ENCODE measurements at places on chromosomes 6 and 20.

GRCh38 chr6:119938752-119939151 lies 589.2 kb upstream of the MAN1A1 start:
- no peak for DNase-seq

DNA sequence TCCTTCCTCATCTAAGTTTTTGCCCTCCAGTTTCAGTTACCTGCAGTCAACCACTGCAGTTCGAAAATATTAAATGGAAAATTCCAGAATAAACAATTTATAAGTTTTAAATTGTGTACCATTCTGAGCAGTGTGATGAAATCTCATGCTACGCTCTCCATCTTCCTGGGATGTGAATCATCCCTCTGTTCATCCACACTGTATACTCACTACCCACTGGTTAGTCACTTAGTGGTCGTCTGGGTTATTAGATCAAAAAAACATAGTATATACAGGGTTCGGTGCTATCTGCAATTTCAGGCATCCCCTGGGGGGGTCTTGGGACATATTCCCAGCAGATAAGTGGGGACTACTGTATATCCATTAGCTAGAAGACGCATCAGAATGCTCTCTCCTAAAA lies 151.9 kb upstream of the SLC22A16 start:
- DNase-seq: no peak

DNA sequence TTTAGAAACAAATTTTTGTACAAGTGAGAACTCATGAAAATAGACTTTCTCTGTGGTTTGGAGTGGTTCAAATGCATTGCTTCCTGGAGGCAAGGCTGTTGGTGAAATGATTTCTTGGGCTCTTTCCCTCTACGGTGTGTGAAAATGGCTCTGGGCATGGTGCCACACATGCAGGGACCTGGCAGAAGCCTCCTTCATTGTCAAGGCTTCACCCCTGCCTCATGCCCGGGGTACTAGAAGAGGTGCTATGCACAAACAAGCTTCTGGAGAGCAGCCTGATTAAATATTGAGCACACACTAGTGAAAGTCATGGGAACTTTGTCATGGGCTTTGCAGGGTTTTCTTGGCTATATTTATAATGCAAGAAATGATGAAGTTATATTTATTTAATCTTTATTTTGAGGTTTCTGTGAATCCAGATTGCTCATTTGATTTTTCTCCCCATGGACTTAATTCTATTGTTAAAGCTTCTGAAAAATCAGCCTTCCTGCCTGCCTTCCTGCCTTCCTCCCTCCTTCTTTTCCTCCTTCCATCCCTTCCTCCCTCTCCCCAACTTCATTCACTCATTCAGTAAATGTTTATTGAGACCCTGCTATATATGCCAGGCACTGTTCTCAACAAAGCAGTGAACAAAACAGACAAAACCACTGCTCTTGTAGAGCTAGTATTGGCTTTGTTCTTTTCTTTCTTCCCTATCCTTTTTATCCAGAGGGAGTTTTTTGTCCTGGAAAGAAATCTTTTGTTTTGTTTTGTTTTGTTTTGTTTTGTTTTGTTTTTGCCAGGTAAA lies 21.0 kb downstream of the C6orf89 start:
- DNase-seq: no peak

DNA sequence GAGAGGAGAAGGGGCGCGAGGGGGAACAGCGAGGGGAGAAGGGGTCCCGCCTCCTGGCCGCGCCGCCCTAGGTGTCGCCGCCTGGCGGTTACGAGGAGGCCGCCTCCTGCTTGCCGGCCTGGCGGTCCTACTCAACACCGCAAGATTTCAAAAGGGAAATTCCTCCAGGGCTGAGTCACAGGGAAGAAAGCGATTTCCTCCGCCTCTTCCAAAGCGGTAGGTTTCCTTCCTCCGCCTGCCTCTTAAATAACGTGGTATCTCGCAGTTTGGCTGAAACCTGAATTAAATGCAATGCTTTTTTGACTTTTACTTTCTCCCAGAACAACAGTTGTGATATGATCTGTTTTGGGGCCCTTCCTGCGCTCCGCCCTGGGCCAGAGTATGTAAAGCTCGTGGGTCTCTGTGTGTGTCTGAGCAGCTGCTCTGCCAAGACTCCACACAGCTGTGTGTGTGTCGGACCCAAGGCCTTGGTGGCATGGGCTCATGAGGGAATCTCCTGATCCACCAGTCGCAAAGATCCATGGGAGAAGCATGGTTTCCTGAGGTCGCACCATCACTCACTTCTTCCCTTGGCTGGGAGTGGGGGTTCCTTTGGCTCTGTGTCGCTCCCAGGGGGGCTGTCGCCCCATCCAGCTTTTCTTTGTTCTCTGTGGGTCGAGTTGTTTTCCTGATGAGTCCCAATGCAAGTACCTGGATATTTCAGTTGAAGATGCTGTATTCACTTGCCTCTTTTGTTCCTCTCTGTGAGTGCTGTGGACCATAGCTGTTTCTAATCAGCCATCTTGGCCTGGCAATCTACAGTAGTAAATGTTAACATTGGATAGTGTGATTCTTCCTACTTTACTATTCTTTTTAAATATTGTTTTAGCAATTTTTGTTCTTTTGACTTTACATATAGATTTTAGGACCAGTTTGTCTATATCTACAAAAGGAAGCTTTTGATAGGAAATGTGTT lies 31.6 kb upstream of the NOTCH4 start:
- DNase-seq: peak; percentile 17

GRCh38 chr20:62068997-62069396 lies 3.3 kb upstream of the TAF4 start:
- no peak for DNase-seq

- DNase-seq: no peak
Observed at GRCh38 chr6:1426416-1426815, 37.0 kb downstream of the FOXF2 start.

DNA sequence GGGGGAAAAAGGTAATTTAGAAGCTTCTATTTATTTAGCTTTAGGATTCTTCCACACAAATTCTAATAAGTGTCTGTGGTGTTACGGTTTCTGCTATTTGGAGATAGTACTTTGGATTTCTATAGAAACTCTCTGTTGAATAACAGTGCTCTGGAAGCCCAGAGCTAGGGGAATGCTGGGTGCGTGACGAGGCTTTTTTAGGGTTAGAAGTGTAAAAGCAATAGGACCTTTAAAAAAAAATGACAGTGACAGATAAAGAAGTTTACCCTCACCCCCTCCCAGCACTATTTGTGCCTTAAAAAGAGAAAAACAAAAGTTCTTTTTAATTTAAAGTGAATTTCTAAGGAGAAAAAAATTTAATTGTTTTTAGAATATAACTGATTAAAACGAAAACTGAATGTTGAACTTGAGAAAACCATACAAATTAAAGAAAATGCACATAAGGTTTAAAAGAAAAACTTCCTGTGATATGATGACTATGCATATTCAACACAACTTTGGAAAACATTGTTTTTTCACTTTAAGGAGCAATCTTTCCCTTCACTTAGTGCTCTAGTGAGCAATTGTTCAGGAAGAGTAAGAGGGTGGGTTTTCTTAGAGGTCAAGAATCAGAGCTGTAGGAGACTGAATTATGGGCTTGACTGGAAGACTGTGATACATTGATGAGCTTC lies 89.6 kb upstream of the RIPOR2 start:
- DNase-seq: no peak

DNA sequence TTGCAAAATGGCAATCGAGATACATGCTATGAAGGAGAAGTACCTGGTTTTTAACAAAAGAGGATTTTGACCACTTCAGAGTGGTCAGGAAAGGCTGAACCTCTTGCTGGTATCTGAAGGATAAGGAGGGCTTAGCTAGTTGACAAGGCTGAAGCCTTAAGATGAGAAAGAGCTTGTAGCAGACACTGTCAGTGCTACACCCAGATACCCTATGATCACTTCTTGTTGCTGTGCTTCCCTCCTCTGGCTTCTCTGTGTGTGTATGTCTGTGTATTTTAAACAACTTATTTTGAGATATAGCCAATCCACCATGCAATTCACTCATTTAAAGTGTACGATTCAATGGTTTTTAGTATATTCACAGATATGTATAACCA lies 38.9 kb upstream of the TGM2 start:
- DNase-seq: no peak

GRCh38 chr20:45470262-45470931 lies 844 bp downstream of the WFDC2 start:
- peak; percentile 5 for DNase-seq

- DNase-seq: no peak
Observed at GRCh38 chr6:165404697-165405096, 95.3 kb upstream of the C6orf118 start.

- no peak for DNase-seq
Observed at GRCh38 chr20:49318091-49318429, 40.2 kb upstream of the ZNFX1 start.

DNA sequence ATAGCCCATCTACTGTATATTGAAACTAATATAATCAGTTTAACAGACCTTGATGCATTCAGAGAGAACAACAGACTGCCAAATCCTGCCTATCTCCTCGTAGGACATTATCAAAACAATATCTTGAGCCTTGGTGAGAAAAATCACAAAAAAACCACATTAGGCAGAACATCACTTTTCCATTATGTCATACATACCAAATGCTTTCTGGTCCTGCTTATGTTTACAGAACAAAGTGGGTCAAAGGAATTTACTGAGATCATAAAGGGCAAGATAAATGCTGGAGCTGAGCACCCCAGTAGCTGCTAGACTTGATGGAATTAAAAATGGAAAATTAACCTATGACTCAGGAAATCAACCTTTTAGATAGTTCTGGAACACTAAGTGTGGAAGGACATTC lies 195.3 kb upstream of the KCNK16 start:
- DNase-seq: no peak

DNA sequence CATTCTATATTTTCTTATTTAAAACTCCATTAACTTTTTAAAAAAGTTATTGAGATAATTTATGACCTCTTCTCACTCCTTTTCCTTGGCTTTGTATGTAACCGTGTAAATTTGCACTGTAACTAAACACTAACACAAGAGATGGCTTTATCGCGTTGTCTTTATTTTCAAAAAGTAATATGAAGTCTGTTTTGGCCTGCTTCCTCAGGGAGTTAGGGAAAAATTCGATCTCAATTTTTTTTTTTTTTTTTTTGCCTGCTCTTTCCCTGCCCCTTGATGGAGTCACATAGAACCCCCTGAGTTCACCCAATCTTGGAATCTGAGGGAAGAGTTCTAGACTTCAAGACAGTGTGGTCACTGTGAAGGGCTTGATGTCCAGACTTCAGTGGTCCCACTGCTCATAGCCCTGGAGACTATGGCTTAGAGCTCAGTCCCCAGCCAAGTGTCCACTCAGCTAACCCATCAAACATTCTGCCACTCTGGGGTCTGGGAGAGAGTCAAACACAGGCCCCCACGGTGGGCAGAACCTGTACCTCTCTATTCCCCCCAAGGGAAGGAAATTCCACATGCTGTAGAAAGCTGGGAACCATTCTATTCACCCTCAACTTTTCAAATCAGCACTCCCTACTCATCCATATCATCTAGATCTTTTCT lies 15.7 kb upstream of the TBC1D22B start:
- no peak for DNase-seq

- peak; percentile 36 for DNase-seq
Observed at GRCh38 chr20:33291830-33292355, 8.9 kb downstream of the BPIFB1 start.

DNA sequence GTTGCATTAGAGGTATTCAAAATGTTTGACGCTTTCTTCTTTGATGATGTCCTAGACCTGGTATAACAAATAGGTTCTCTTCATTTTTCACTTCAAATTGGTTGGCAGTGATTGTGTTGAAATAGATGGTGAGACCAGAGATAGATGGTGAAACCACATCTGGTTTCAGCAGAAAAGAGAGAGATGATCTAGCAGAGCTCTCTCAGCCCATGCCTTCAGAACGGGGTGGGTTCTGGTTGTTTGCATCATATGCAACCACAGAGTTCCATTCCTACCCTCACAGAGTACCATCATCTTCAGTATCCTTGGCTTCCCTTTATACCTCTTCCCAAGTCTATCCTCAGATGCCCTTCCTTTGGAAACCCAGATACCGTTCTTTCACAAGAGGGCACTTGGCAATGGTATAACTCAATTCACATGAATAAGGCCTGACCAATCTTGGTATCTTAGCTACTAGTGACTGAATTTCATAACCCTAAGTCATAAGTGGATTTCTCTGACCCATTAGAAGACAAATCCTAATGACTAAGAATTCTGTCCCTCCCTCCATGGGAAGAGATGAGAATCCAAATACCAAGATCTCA lies 93.7 kb downstream of the UBE3D start:
- no peak for DNase-seq

- no peak for DNase-seq
Observed at GRCh38 chr6:105941621-105942412, 144.3 kb upstream of the PRDM1 start.

GRCh38 chr6:50929323-50929722 lies 110.7 kb downstream of the TFAP2B start:
- no peak for DNase-seq

DNA sequence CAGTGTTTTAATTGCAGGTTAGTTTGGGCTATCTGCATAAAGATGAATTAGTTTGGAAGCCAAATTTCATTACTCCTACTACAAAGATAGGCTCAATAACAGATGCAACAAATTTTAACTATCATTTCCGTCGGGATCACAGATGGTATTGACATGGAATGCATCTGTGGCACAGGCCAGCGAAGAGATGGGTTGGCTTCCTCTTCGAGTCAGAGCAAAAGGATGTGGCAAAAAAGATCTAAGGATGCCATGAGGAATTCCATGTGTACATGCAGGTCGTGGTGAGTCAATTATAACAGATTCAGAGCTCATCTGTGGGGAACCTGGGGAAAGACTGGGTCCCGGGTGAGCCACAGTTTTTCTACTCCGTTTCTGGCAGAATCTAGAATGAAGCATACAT lies 83.0 kb upstream of the CITED2 start:
- no peak for DNase-seq

- no peak for DNase-seq
Observed at GRCh38 chr20:24376311-24377099, 92.9 kb upstream of the SYNDIG1 start.

- DNase-seq: no peak
Observed at GRCh38 chr6:115914098-115914497, 146.6 kb downstream of the FRK start.

DNA sequence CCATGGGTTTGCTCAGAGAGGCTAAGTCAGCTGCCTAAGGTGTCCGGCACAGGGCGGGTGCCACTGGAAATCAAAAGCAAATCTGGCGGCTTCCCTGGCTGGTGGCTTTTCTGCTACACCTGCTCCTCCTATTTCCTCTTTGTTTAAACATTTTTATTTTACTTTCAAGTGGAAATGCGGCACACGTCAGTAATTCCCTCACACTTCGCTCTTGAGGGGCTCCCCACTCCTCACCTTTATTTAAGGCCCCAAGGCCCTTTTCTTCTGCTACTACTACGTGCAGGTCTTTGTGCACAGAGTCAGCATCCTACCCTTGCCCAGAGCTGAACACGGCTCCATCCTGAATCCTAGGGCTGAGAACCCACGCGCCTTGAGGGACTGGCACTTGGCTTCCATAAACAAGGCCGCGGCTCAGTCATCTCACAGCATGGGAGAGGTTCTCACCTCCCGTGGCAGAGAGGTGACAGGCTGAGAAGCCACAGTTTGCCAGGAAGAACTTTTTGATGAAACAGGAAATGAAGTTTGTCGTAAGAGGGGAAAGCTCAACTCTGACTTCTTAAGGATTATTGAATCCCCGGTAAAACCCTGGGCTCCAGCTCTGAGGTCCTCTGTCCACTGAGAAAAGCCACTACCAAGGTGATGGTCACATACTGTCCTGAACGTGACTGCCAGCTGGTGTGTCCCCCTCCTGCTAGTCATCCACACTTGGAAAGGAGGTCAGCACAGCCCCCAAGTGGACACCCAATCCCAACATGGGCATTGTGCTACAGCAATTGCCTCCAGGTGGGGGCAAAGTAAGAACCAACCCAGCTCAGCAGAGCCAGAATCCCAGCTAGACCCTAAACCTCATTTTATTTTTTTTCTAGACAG lies 48.0 kb downstream of the NFATC2 start:
- DNase-seq: no peak
